ENCODE measurements at places on chromosomes 7 and 10. TPM values are rescaled to one million over a fixed set of nuclear protein-coding genes. Genes with fewer than 3 reads are reported as not detected.

DNA sequence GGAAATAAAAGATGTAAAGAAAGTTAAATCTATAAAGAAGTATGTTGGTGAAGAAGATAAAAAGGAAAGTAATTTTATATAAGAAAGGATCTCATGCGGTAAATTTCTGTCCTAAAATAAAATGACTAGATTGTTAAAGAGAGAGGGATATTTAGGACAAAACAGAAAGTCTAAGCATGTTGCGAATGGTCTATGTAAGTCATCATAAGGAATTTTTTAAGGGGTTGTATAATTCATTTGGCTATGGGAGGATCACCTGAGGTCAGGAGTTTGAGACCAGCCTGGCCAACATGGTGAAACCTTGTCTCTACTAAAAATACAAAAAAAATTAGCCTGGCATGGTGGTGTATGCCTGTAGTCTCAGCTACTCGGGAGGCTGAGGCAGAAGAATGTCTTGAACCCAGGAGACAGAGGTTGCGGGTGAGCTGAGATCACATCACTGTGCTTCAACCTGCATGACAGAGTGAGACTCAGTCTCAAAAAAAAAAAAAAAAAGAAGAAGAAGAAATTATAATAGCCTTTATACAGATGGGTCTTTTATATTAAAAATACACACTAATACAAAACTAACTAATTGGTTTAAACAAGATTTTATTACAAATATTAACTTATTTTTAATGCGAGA, 294.3 kb downstream of the MAGI2 start:
- DNase-seq: no peak

DNA sequence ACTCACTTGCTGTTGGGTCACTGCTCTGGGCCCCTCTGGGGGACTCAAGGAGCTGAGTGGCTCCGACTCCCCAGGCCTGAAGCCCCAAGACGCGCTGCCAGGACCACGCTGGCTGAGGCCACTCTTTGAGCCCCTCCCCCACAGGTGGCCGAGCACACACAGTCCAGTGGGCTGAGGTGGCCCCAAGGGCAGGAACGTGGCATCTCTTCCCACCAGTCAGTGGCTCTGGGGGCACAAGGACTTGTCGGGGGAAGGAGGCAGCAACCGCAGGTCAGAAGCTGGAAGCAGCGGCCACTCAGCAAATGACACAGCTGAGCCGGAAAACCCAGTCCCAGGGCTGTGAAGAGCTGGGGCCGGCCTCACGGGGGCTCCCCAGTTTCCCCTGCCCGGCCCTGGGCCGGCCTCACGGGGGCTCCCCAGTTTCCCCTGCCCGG, 24.1 kb downstream of the GRIFIN start:
- no peak for DNase-seq

GRCh38 chr10:28939281-28940157, 262.2 kb downstream of the BAMBI start:
- peak; percentile 98 for DNase-seq

DNA sequence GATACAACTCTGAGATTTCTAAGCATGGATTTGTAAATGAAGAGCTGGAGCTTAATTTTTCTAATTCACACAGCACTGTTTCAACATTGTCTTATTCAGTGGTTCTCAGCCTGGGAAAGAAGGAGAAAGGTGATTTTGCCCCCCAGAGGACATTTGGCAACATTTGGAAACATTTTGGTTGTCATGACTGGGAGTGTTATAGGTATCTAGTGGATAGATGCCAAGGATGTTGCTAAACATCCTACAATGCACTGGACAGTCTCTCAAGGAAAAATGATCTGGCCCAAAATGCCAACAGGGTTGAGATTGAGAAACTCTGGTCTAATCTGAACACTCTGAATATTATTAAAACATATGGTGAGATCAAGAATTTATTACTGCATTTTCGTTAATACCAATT, 3.8 kb upstream of the CAV2 start:
- DNase-seq: no peak

DNA sequence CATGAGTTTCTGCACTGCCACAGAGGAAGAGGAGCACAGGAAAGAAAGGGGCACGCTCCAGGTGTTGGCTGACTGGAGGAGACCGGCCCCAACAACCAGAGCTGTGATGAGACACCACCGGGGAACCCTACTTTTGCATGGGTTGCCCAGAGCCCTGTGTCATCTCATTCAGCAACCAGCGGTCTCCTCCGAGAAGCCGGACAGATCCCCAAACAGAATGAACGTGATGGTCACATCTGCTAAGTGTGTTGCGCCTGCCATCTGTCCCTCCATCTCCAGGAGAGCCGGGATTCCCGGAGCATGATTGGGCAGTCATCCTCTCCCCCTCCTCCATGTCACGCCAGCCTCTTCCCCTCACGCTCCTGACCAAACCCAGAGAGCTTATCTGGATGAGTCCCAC, 22.9 kb downstream of the PARP12 start:
- no peak for DNase-seq

DNA sequence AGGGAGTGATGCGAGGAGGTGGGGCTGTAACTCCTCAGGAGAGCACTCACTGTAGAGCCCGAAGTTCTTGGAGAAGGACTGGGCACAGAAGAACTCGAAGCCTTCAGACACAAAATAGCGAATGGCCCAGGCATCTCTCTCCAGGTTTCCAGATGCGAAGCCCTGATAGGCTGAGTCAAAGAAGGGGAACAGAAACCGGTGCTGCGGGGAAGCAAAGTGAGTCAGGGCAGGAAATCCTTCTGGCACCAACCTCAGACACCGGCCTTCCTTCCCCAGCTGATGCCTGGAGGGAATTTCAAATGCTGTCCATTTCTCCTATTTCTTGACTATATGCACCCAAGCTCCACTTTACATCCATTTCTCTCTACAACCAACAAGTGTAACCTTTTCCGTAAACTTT, 26.8 kb downstream of the GOT1 start:
- DNase-seq: no peak

GRCh38 chr7:96640054-96640453, 69.6 kb downstream of the SEM1 start:
- no peak for DNase-seq

DNA sequence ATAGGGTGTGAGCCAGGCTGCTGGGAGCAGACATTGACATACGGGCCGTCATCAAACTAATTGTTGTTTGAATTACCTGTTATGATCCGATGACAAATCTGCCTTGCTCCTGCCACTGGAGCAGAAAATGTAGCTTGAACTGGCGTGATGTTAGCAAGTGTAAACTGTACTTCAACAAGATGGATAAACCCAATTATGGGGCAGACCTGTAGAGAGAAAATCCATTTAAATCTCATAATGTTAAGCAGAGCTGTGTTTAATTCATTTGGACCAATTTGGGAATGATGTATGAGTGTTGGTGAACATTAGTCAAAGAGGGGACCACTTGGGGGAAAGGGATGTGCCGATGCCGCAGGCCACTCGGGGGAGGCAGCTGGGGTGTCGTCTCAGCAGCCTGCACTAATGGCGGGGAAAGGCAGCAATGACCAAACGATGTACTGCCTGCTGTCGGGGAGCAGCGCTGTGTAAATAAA, 27.4 kb downstream of the TCF7L2 start:
- no peak for DNase-seq

DNA sequence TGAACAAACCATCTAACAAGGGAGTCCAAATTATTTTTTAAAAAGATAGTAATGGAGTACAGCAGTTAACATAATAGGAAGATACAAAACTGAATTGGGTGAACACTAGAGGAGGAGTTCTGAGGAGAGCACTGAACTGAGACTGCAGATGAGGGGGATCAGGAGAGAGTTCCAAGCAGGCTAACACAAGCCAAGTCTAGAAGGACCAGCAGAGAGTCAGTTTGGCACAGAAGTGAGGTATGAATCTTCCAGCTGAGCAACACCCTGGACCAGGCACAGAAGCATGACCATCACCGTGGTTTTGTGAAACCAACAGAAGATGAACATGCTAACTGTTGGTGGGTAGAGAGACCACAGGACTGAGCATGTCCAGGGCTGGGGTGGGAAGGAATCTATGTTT, 30.8 kb upstream of the PLCE1 start:
- no peak for DNase-seq

GRCh38 chr7:116577320-116577871, 52.6 kb downstream of the CAV1 start:
- no peak for DNase-seq

GRCh38 chr10:78808736-78809367, 259.9 kb upstream of the ZMIZ1 start:
- DNase-seq: peak; percentile 16

- no peak for DNase-seq
Observed at GRCh38 chr10:50846753-50847152, 38.7 kb downstream of the A1CF start.

GRCh38 chr7:135634191-135634878, 28.0 kb upstream of the STMP1 start:
- no peak for DNase-seq

GRCh38 chr10:116836902-116837523, 12.3 kb upstream of the ENO4 start:
- no peak for DNase-seq

- no peak for DNase-seq
Observed at GRCh38 chr7:128017862-128018845, 13.1 kb downstream of the LRRC4 start.

GRCh38 chr7:116571552-116571951, 46.7 kb downstream of the CAV1 start:
- peak; percentile 51 for DNase-seq

GRCh38 chr7:129468087-129468486, 33.9 kb downstream of the STRIP2 start:
- DNase-seq: no peak

DNA sequence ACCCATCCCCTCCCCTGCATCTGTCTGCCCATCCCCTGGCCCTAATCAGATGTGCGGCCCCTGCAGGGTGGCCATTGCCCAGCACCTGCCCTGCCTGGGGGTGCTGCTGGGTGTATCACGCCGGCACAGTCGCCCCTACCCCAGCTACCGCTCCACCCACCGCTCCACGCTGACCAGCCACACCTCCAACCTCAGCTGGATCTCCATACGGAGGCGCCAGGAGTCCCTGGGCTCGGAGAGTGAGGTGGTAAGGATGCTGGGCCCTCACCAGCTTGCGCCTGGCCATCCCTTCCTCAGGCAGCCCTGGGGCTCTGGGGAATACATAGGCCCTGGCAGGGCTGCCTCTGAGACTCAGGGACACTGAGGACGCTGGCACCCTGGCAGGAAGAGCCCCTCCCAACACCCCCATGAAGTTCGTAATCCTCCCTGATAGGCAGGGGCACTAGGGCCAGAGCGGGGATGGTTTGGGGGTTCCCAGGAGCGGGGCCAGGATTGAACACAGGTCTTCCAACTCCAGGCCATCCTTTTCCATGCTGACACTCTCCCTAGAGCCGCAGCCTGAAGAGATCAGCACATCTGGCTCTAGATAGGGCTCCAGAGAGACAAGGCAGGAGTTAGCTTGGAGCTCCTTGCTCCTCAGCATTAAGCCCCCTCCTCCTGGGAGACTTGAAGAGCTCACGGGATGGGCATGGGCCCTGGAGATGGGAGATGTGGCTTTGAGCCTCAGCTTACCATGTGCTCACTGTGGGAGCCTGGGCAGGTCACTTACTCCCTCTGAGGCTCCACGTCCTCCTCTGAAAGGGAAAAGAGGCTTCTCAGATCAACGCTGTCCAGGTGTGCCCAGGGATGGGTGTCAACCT, 5.9 kb upstream of the LDB3 start:
- no peak for DNase-seq

GRCh38 chr7:129494041-129494440, 8.3 kb upstream of the SMKR1 start:
- no peak for DNase-seq

GRCh38 chr10:74738985-74739567, 87.3 kb upstream of the KAT6B start:
- peak; percentile 37 for DNase-seq

GRCh38 chr7:97697396-97697795, 34.5 kb upstream of the TAC1 start:
- no peak for DNase-seq

DNA sequence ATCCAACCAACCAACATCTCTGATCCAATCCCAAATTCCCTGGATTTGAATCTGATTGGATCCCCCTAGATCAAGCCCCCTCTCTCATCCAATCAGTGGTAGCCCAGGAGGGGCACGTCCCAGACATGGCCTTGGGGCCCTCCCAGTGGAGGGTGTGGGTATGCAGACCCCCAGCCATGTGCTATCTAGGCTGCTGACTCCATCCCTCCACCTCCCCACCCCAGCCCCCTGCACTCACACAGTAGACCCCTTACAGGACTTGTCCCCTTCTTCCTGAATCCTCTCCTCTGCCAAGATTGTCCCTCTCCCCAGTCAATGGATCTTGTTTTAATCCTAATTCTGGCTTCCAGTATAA, 153.4 kb downstream of the OAT start:
- DNase-seq: no peak

GRCh38 chr7:106372595-106373318, 88.0 kb upstream of the NAMPT start:
- DNase-seq: no peak

DNA sequence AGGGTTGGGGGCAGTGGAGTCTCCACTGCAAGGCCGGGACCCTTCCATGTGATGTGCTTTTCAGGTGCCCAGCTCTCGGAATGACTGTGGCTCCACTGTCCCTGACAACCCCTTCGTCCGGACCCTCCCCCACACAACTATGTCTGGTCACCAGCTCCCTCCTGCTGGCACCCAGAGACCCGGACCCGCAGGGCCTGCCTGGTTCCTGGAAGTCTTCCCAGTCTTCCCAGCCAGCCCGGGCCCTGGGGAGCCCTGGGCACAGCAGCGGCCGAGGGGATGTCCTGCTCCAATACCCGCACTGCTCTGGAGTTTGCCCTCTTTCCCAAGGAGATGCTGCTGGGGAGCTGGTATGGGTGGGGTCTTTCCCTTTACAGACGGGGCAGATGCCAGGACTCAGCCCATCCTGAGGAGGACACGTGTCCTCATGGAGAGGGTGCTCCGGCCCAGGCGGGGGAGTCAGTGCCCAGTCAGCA, 5.5 kb downstream of the ATP6V0E2 start:
- no peak for DNase-seq

- no peak for DNase-seq
Observed at GRCh38 chr10:21990449-21990848, 13.1 kb downstream of the DNAJC1 start.

GRCh38 chr7:131867461-131867860, 311.0 kb upstream of the PODXL start:
- no peak for DNase-seq

DNA sequence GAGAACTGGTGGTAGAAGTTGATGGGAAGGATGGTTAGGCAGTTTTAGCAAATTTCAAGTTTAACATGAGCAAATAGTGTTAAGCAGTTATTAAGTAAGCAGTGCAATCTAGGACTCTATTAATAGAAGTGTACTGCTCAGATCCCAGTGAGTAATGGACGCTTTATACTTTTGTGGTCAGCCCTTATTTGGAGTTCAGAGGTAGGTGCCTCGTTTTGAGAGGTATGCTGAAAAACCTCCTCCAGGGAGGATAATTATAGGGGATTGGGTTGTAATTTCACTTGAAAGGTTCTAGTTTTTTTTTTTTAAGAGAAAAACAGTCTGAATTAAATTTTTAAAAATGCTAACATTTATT, 33.5 kb upstream of the CCDC7 start:
- no peak for DNase-seq

Gene DLX6
- 1.5 TPM for total RNA-seq

Gene CHST3
- 3.5 TPM for total RNA-seq

Gene AKR1C2
- not detected for total RNA-seq

Gene ZPBP
- not detected for total RNA-seq

Gene TMEM60
- total RNA-seq: 62.5 TPM

Gene LDB1
- 31.1 TPM for total RNA-seq

Gene TRDMT1
- 9.7 TPM for total RNA-seq

Gene TMEM140
- total RNA-seq: 18.3 TPM

Gene TPK1
- total RNA-seq: 3.4 TPM

Gene ZNF239
- total RNA-seq: 1.8 TPM

Data from SK-MEL-5 (cell line).